Stimulated activated CD8-positive, alpha-beta memory T cell treated with anti-CD3 and anti-CD28 coated beads, Interleukin-4, amount 100 ng/mL, for 4 hours (primary cell): ENCODE measurements at places on chromosomes 12 and 14.

- DNase-seq: peak; percentile 15
These were observed 57.2 kb upstream of the AEBP2 start for GRCh38 chr12:19382111-19382526.

DNA sequence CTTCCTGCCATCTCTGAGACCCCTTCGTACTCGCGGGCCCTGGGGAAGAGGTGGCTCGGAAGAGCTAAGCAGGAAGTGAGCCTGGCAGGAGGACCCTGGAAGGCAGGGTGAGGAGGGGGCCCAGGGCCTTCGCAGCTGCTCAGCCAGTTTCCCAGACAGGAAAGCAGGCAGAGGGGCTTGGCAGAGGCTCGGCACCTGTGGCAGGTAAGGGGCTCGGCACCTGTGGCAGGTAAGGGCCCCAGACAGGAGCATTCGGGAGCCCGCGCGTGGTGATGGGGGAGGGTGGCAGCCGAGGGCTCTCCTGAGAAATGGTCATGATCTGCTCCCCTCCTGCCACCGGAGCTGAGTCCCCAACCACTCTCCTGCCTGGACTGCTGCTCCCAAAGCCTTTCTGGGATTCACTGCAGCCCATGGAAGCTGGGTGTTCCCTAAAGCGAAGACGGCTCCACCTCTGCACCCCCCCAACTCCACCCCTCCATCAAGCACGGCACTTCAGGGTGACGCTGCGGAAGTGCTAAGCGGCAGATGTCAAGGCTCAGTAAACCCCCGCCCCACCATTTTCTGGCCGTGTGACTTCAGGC, 63.2 kb downstream of the PRIMA1 start:
- DNase-seq: no peak

GRCh38 chr12:22333713-22334409, 646 bp downstream of the ST8SIA1 start:
- no peak for DNase-seq

DNA sequence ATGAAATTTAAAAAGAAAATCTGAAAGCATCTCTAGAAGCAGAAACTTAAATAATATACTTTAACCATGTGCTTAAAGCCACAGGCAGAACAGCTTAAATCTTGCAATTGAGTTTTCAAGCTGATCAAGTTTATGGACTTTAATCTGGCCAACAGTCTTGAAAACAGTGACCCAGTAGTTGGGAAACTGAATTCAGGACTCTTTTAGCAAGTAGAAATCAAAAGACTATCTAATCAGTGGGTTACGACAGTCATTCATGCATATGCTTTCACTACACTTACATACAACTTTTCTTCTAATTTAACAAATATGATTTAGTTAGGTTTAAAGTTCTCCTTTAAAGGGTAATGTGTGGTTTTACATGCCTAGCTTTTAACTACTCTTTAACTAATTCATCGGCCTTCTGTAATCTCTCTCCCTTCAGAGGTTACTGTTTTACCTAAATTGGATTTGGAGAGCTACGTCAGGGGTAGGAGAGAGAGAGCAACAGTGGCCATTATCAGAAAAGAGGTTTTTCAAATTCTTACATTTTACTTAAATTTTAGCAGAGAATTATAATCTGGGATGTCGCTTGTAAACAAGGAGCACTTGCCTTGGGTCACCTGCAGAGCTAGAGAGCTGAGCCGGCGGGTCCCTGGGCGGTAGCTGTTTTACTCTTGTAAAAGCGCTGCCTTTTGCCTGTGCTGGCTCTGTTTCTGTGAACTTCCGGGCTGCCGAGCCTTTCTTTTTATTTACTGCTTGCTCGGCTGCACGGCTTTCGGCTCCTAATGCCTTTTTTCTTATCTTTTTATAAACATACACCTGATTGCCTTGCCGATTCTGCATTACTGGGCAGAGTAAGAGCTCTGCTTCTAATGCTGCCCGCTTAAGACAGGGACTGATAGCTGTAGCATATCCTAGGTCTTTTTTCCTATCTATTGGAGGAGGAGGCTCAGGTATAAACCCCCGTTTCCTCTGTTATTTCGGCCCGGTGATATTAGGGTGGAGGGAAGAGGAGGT, 17.4 kb upstream of the LYZ start:
- DNase-seq: no peak

- no peak for DNase-seq
These were observed 42.4 kb upstream of the VRK1 start for GRCh38 chr14:96754845-96755184.

- no peak for DNase-seq
These were observed 7.1 kb upstream of the WASHC4 start for GRCh38 chr12:105100207-105100985.

DNA sequence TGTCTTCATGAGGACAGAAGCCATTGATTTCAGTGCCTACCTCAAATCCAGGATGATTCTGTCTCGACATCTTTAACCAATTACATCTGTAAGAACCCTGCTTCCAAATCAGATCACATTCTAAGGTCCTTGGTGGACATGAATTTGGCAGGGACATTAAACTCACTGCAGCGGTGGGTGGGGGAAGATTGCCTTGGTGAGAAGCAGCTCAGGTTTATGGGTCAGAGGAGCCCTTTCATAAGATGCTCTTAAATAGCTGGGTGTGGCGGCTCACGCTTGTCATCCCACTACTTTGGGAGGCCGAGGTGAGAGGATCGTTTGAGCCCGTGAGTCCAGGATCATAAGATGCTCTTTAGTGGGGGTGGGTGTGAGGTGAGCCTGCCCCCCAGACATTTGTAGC, 42.9 kb downstream of the ELK3 start:
- no peak for DNase-seq
